CD4-positive, alpha-beta T cell (primary cell): ENCODE measurements at places on chromosomes 16 and 17.

GRCh38 chr16:73793260-73793659, 503.4 kb upstream of the PSMD7 start:
- H3K4me3 ChIP-seq, result no peak overlapping the region
- DNase-seq, result no peak
- no peaks in the 10 kb centered on the region for H3K27me3 ChIP-seq
- H3K36me3 ChIP-seq, result no peaks in the 10 kb centered on the region
- no peak overlapping the region for H3K27ac ChIP-seq
- no peaks in the 10 kb centered on the region for H3K4me1 ChIP-seq

DNA sequence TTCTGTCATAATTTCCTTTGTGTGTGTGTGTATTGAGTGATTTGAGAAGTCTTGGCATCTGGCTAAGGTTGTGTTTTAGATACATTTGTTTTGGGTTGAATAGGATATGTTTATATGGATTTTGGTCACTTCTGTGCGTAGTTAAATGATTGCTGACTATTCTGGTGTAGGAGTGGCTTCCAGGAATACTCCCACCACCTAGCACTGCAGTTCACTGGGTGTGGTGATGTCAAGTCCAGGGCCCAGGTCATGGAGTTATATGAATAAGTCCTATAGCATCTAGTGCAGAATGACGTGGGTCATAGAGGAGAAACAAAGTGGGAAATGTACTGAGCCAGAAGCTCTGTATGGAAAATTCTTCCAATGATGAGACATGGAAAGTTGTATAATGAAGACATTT, 465.4 kb upstream of the CCL2 start:
- H3K4me3 ChIP-seq, result no peak overlapping the region
- H3K4me1 ChIP-seq, result no peaks in the 10 kb centered on the region
- no peak for DNase-seq
- H3K27ac ChIP-seq, result no peak overlapping the region
- peaks cover 3% of the 10 kb centered on the region for H3K27me3 ChIP-seq
- H3K36me3 ChIP-seq, result no peaks in the 10 kb centered on the region

GRCh38 chr17:36001110-36001771, at the start of gene CCL15:
Gene CCL15, minus strand, starts transcription at chr17:36001553. Its CDS starts 61 bp downstream, at chr17:36001492.
- no peaks in the 10 kb centered on the region for H3K36me3 ChIP-seq
- H3K4me3 ChIP-seq, result no peak within 1 kb of the TSS
- H3K4me1 ChIP-seq, result no peaks in the 10 kb centered on the region

DNA sequence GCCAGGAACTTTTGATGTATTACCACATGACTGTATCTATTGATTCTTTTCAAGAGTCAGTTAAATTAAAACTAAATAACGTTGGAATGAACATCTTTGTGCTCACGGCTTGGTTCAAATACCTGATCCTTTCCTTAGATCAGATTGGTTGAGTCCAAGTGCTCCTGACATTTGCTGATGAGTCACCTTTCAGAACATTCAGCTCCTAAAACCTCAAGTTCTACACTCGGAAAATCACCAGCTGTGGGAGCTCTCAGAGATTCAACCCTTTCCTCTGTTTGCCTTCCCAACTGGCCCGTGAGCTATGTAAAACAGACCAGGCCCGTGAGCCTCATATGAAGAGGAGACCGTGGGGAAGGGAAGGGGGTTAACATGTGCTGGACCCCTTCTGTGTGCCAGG, 68.1 kb downstream of the RTN4RL1 start:
- no peaks in the 10 kb centered on the region for H3K4me1 ChIP-seq
- H3K27ac ChIP-seq, result no peak overlapping the region
- H3K4me3 ChIP-seq, result no peak overlapping the region
- H3K27me3 ChIP-seq, result peaks cover 2% of the 10 kb centered on the region
- DNase-seq, result no peak
- H3K36me3 ChIP-seq, result no peaks in the 10 kb centered on the region

DNA sequence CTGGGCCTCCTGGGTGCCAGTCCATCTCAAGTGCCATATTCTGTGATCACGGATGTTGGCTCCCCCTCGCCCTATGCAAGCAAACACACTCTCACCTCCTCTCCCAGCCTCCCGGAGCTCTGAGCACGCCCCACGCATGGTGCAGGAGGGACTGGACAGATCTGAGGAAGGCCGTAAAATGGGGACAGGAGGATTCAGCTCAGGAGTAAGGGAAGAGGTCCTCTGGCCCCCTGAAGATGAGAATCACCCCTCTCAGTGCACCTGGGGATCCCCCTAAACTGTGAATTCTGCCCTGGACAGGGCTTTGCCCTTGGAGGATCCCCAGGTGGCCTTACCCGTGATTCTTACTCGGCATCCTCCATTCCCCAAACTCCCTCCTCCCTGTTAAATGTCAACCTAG, 15.6 kb downstream of the TMEM186 start:
- peaks cover 19% of the 10 kb centered on the region for H3K36me3 ChIP-seq
- no peaks in the 10 kb centered on the region for H3K27me3 ChIP-seq
- no peak for DNase-seq
- no peaks in the 10 kb centered on the region for H3K4me1 ChIP-seq

DNA sequence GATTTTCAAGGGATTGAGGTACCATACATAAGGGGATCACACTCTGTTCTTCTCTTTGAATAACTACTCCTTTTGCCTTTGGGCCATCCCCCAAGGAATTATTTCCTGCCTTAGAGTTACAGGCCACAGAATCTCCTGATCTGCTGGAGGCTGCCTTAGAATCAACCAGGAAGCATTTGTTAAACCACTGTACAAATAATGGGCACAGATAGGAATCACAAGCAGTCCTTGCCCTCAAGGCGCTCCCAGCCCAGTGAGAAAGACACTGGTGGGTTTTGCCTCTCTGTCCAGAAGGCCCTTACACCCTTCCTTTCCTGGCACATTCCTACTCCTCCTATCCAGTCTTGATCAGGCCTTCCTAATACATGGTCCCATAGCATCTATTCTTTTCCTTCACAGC, 45.9 kb downstream of the MRTFB start:
- no peak for DNase-seq
- no peaks in the 10 kb centered on the region for H3K27me3 ChIP-seq
- H3K27ac ChIP-seq, result no peak overlapping the region
- no peak overlapping the region for H3K4me3 ChIP-seq
- peaks cover 7% of the 10 kb centered on the region for H3K4me1 ChIP-seq

DNA sequence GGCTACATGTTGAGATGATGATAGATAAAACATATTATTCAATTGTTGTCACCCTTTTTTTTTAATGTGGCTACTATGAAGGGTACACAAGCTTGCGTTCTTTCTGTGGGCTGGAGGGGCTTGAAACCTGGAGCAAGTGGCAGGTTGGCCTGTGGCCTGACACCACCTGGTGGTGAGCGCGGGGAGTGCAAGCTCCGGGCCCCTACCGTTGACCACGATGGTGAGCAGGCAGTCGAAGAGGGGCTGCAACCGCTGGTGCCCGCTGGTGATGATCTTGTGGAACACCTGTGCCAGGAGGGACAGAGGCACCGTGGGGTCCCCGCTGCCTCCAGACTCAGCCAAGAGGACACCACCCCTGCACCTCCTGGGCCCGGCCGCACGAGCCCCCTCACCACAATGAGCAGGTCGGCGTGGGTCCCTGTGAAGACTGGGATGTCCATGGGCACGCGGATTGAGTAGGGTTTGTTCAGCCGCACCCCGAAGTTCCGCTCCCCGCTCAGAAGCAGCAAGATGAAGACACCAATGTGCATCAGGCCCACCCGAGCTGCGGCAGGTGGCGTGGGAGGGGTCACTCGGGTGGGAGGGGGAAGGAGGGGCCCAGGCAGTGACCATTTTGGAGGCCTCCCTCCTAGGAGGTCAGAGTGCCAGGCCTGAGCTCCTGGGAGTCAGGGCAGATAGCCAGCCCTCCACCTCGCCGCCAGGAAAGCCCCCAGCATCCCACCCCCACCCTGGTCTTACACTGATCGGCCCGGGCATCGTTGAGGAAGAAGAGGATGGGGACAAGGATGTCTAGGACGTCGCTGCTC, 14.4 kb downstream of the HID1 start:
- no peak overlapping the region for H3K4me3 ChIP-seq
- peak; percentile 74 for DNase-seq
- no peaks in the 10 kb centered on the region for H3K36me3 ChIP-seq
- no peaks in the 10 kb centered on the region for H3K27me3 ChIP-seq
- H3K27ac ChIP-seq, result no peak overlapping the region

DNA sequence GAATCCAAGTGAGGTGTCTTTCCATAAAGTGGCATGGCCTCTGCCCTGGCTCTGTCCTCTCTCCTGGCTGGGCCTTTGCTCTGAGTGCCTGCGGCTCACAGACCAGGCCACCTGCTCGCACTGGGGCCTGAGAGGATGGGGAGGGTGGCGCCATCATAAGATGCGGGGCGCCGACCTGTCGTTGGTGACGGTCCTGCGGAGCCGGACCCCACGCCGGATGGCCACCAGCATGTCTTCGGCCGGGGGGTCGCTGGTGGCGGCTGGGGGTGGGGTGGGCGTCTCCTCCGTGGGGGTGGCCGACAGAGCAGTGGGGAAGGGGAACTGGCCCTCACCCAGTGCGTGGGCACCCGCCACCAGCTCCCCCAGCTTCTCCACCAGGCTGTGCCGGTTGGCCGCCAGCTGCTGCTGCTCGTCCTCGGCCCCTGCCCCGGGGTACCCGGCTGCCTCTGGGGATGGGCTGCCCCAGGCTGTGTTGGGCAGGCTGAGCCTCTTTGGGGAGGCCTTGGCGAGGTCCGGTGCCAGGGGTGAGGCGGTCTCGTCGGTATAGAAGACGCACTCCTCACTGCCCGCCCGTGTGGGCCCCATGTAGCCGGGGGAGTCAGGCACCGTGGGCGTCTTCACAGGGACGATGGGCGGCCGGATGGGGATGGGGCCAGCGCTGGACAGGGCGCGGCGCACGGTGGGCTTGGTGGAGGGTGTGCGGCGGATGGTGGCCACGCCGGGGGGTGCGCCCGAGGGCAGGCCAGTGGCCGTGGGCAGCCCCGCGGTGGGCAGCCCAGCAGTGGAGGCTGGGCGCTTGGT, 17.4 kb downstream of the IL34 start:
- no peak for DNase-seq
- no peaks in the 10 kb centered on the region for H3K27me3 ChIP-seq
- H3K36me3 ChIP-seq, result no peaks in the 10 kb centered on the region
- H3K4me3 ChIP-seq, result no peak overlapping the region
- H3K4me1 ChIP-seq, result no peaks in the 10 kb centered on the region

DNA sequence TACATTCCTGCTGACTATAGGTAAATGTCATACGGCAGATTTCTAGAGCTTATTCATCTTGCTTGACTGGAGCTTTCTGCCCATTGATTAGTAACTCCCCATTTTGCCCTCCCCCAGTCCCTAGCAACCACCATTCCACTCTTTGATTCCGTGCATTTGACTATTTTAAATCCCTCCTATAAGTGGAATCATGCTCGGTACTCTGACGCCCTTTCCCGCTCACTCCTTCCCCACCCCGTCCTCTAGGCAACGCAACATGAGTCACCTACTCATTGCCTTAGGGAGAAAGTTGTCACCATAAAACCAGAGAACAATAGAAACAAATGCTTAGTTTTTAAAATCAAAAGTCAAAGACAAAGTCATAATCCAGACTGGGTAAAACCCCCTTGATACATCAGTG, 45.5 kb upstream of the RBBP6 start:
- H3K4me1 ChIP-seq, result no peaks in the 10 kb centered on the region
- peaks cover 4% of the 10 kb centered on the region for H3K27me3 ChIP-seq
- no peak overlapping the region for H3K27ac ChIP-seq
- no peaks in the 10 kb centered on the region for H3K36me3 ChIP-seq
- H3K4me3 ChIP-seq, result no peak overlapping the region

GRCh38 chr17:40483679-40484078, 17.7 kb downstream of the TNS4 start:
- peaks cover 61% of the 10 kb centered on the region for H3K4me1 ChIP-seq
- no peak for DNase-seq
- no peak overlapping the region for H3K27ac ChIP-seq
- H3K27me3 ChIP-seq, result no peaks in the 10 kb centered on the region
- no peaks in the 10 kb centered on the region for H3K36me3 ChIP-seq

DNA sequence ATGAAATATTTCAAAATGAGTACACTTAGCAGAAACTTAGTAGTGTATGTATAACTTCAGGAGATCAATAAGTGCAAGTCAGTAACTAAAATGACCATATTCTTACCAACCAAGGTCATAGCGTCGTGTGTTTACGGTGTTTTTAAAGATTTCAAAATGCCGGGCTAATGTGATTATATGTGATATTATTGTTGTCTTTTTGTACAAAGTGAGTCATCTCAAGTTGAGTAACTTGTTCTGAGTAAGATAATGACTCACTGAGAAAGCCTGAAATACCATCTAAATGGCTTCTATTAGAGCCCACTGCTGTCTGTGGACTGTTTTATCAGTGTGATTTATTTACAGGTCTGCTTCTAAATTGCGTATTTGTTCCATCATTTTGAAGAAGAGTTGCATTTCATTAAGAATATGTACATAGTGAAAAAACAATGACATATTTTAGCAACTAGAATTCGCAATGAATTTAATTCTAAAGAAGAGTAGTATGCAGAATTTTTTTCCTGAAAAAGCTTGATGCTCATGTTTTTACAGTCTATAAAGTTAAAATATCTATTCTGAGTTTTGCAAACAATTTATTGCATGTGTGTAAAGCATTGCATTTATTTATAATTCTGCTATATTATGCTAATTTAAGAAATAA, 12.7 kb downstream of the KRT12 start:
- DNase-seq, result no peak
- H3K27ac ChIP-seq, result no peak overlapping the region
- H3K4me3 ChIP-seq, result no peak overlapping the region
- H3K36me3 ChIP-seq, result no peaks in the 10 kb centered on the region
- H3K27me3 ChIP-seq, result no peaks in the 10 kb centered on the region

- H3K27ac ChIP-seq, result no peak overlapping the region
- H3K4me1 ChIP-seq, result no peaks in the 10 kb centered on the region
- no peak for DNase-seq
- H3K4me3 ChIP-seq, result no peak overlapping the region
These were observed 70.5 kb downstream of the DNAH17 start for GRCh38 chr17:78506454-78507309.

GRCh38 chr16:1468426-1468810, 6.4 kb downstream of the CLCN7 start:
- DNase-seq, result no peak
- peaks cover 23% of the 10 kb centered on the region for H3K4me1 ChIP-seq
- H3K4me3 ChIP-seq, result no peak overlapping the region
- H3K36me3 ChIP-seq, result peaks cover 9% of the 10 kb centered on the region

GRCh38 chr16:68535331-68535730, 3.8 kb upstream of the ZFP90 start:
- H3K4me3 ChIP-seq, result no peak overlapping the region
- H3K36me3 ChIP-seq, result no peaks in the 10 kb centered on the region
- no peak overlapping the region for H3K27ac ChIP-seq
- H3K4me1 ChIP-seq, result peaks cover 26% of the 10 kb centered on the region
- DNase-seq, result no peak
- H3K27me3 ChIP-seq, result no peaks in the 10 kb centered on the region

- H3K27ac ChIP-seq, result no peak overlapping the region
- H3K27me3 ChIP-seq, result peaks cover 4% of the 10 kb centered on the region
- H3K4me3 ChIP-seq, result no peak overlapping the region
- no peak for DNase-seq
- H3K36me3 ChIP-seq, result no peaks in the 10 kb centered on the region
These were observed 23.7 kb downstream of the CNGB1 start for GRCh38 chr16:57947261-57947660.

DNA sequence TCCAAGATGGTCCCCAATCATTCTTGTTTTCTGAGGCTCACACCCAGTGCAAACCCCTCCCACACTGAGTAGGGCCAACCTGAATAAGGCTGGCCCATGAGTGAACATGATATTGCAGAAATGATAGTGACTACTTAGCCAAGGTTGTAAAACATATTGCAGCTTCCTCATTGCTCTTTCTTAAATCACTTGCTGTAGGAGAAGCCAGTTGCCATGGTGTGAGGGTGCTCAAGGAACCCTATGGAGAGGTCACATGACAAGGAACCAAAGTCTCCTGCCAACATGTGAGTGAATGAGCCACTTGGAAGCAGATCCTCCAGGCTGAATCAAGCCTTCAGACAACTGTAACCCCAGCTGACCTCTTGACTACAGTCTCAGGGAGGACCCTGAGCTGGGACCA, 191.4 kb downstream of the RGS9 start:
- no peak overlapping the region for H3K4me3 ChIP-seq
- no peak overlapping the region for H3K27ac ChIP-seq
- H3K36me3 ChIP-seq, result no peaks in the 10 kb centered on the region
- DNase-seq, result no peak
- H3K27me3 ChIP-seq, result no peaks in the 10 kb centered on the region
- no peaks in the 10 kb centered on the region for H3K4me1 ChIP-seq
